ENCODE measurements at places on chromosomes 13 and 19.

DNA sequence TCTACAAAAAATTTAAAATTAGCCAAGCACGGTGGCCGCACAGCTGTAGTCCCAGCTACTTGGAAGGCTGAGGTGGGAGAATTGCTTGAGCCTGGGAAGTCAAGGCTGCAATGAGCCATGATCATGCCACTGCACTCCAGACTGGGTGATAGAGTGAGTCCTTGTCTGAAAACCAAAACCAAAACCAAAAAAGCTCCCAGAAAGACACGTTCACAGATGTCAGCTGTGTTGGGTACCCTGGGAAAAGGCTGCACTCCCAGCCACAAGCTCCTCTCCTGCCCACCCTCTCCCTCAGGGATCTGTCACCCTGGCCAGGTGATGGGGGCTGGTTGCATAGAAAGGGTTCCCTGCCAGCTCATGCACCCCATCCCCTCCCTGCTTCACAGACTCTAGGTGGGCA, 53.3 kb downstream of the RNF6 start:
- DNase-seq = no peak

DNA sequence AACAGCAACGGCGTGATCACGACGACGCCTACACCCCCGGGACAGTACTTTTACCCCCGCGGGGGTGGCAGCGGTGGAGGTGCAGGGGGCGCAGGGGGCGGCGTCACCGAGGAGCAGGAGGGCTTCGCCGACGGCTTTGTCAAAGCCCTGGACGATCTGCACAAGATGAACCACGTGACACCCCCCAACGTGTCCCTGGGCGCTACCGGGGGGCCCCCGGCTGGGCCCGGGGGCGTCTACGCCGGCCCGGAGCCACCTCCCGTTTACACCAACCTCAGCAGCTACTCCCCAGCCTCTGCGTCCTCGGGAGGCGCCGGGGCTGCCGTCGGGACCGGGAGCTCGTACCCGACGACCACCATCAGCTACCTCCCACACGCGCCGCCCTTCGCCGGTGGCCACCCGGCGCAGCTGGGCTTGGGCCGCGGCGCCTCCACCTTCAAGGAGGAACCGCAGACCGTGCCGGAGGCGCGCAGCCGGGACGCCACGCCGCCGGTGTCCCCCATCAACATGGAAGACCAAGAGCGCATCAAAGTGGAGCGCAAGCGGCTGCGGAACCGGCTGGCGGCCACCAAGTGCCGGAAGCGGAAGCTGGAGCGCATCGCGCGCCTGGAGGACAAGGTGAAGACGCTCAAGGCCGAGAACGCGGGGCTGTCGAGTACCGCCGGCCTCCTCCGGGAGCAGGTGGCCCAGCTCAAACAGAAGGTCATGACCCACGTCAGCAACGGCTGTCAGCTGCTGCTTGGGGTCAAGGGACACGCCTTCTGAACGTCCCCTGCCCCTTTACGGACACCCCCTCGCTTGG, 966 bp downstream of the JUNB start:
- DNase-seq = no peak

DNA sequence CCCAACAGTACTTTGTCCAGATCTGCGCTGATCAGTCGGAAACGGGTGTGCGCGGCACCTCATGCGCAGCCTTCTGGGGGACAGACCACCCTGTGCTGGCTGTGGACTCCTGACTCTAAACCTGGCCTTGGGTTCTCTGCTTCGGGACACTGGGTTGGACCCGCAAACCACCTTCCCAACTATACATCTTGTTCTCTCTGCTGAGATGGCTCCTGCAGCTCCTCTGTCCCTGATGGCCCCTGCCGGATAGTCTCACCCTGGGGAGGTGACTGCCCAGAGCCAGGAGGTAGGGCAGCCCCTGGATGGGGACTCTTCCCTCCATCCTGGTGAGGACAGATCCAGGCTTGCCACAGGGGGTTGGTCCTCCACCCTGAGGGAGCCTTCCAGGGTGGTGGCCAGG, 23.3 kb downstream of the RFX1 start:
- no peak for DNase-seq

- DNase-seq = no peak
Measured at GRCh38 chr13:53920916-53921315, 892.3 kb downstream of the OLFM4 start.

- DNase-seq = no peak
Measured at GRCh38 chr19:16360738-16361137, 36.1 kb downstream of the KLF2 start.

- peak; percentile 70 for DNase-seq
Measured at GRCh38 chr19:46902402-46902766, 41.6 kb downstream of the ARHGAP35 start.

GRCh38 chr13:23986619-23987018, 89.3 kb upstream of the C1QTNF9B start:
- peak; percentile 88 for DNase-seq

DNA sequence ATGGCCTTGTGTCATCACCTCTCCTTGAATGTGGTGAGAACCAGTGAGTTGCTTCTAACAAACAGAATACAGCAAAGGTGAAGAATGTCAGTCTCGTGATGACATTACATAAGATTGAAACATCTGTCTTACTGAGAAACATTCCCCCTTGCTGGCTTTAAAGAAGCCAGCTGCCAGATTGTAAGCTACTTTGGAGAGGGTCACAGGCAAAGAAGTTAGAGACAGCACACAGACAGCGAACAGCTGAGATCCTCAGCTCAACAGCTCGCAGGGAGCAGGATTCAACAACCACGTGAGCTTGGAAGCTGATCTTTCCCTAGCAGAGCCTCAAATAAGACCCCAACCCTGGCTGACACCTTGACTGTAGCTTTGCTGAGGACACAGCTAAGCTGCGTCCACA, 367.9 kb downstream of the LIG4 start:
- DNase-seq = no peak

DNA sequence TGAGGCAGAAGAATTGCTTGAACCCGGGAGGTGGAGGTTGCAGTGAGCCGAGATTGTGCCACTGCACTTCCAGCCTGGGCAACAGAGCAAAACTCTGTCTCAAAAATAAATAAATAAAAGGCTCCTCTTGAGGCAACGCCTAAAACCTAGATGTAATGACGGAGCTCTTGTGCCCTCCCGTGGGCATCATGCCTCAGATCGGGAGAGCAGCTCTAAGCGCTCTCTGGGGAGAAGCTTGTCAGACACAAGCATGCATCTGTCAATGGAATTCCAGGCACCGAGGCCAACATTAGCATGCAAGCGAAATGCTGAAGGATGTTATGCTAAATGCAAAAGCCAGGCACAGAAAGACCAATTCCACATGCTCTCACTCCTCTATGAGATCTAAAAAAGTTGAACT, 45.6 kb upstream of the MRI1 start:
- DNase-seq = peak; percentile 75

- no peak for DNase-seq
Measured at GRCh38 chr13:52994051-52994450, 34.6 kb upstream of the OLFM4 start.
